ENCODE measurements at places on chromosomes 1 and 21.

GRCh38 chr1:54864460-54865208, 22.4 kb downstream of the DHCR24 start:
- no peak for DNase-seq

- DNase-seq: no peak
These were observed 50.1 kb downstream of the COQ8A start for GRCh38 chr1:226990133-226990716.

GRCh38 chr1:10216090-10216749, 5.8 kb downstream of the KIF1B start:
- DNase-seq: no peak

- no peak for DNase-seq
These were observed 15.5 kb downstream of the CD101 start for GRCh38 chr1:117017062-117017461.

GRCh38 chr1:221631556-221631955, 110.3 kb downstream of the DUSP10 start:
- no peak for DNase-seq

GRCh38 chr1:181506563-181507353, 23.4 kb downstream of the CACNA1E start:
- no peak for DNase-seq

DNA sequence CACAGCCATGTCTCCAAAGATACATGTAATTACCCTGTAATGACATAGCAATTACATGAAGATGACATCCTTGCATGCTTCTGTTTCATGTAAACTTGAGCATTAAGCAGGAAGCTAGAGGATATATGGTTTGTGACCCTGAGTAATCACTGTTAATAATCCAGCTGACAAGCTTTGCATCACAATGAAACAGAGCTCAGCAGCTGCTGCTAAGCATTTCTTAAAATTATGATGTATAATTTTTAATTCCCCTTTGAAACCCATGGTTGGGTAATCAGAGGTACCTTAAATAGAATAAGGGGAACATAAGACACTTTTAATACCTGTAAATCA, 293.5 kb downstream of the NTNG1 start:
- DNase-seq: no peak

DNA sequence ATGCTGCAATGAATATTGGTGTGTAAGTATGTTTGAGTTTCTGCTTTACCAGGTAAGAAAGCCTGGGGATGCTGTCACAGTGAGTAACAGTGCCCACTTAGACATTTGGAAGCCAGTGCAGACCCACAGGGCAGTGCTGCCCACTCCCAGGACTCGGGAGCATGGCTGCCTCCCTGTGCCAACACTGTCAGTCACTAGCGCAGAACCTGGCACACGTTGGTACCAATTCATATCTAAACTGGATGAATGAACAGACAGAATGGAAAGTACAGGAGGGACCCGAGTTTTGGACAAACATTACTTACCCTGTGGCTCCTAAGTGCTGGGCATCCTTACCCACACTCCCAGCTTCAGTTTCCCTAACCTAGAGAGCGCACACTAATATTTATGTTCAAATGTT, 1.6 kb upstream of the EVA1C start:
- DNase-seq: no peak

DNA sequence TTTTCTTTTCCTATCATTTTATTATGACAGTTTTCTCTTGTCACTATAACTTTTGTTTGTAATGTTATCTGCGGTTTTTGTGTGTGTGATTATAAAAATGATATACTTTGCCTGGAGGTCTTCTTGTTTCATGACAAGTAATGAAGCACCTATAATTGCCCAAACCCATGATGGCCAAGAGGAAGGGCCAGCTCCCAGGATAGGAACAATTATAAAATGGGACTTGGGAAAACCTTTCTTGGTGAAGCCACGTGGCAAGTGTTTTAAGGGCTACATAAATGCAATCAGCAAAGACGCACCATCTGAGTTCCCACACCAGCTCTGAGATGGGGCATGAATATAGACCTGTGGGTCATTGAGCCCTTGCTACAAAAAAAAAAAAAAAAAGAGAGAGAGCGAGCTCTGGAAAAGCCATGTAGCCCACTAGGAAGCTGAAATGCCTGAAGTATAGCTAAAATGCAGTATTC, 462.6 kb upstream of the RUNX1 start:
- DNase-seq: peak; percentile 24

DNA sequence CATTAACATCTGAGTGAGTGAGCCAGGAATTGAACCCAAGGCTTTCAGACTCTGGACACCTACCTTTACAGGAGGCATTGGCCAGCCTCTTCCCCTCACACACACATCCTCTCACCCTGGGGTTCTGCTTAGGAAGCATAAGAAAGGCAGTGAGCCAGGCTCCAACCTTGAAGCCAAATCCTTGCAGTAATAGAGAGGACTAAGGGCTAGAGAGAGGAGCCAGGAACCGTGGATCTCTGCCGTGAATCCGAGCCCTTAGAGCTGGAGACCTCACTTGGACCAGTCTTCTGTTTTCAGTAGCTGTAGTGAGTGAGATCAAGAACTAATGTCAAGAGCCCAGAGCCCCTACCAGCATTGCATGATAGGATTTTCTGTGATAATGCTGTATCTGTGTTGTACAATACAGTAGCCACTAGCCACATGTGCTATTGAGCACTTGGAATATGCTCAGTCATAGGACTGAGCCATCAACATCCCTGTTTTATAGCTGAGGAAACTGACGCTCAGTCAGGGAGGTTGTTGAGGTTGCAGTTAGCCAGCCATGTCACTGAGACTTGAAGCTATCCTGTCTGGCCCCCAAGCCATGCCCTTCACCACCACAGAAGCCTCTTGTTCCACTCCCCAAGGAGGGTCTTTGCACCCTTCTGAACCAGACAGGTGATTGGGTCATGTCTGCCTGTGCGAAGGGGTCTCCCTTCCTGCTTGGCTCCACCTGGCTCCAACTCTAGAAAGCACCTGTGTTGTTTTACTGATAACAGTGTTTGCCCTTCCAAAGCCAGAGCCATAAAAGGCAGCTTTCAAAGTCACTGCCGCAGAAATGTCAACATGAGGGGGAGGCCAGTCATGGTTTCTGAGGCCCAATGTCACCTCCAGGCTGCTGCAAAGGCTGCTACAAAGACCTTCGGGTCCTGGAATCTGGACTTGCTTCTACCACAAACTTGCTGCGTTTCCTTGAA, 101.1 kb upstream of the JUN start:
- DNase-seq: no peak

DNA sequence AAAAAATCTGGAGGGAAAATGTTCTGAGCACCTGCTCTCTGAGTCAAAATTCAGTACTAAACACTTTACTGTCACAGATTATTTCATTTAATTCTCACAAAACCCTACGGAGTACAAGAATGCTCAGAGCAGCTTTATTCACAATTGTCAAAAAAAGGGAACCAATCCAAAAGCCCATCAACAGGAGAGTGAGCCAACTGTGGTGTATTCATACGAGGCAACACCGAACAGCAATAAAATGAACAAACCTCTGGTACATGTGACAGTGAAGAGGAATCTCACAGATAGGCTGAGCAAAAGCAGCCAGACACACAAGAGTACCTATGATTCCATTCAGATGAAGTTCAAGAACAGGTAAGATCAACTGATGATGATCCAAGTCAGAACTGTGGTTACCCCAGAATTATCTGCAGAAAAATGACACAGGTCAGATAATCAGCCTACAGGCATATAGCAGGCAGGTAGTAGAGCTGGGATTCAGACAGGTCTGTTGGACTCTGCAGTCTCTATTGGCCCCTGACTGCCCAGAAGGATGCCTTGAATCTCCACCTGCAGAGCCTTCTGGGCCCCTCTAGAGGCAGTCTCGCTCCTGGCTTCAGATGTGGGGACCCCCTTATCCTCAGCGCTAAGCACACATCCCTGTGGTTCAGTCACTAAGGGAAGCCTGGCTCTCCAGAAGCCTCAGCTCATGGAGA, 19.2 kb downstream of the SLC9A1 start:
- DNase-seq: no peak

- DNase-seq: no peak
These were observed 85.5 kb downstream of the DDAH1 start for GRCh38 chr1:85379203-85380136.

GRCh38 chr21:45071874-45072737, 2.3 kb upstream of the ADARB1 start:
- no peak for DNase-seq

- no peak for DNase-seq
These were observed 18.8 kb upstream of the ZNF281 start for GRCh38 chr1:200428482-200429205.

- no peak for DNase-seq
These were observed 55.6 kb upstream of the CASZ1 start for GRCh38 chr1:10852018-10852417.

- DNase-seq: no peak
These were observed 174.5 kb downstream of the PLPPR4 start for GRCh38 chr1:99438656-99439230.

GRCh38 chr1:17011092-17011438, 663 bp downstream of the ATP13A2 start:
- no peak for DNase-seq

DNA sequence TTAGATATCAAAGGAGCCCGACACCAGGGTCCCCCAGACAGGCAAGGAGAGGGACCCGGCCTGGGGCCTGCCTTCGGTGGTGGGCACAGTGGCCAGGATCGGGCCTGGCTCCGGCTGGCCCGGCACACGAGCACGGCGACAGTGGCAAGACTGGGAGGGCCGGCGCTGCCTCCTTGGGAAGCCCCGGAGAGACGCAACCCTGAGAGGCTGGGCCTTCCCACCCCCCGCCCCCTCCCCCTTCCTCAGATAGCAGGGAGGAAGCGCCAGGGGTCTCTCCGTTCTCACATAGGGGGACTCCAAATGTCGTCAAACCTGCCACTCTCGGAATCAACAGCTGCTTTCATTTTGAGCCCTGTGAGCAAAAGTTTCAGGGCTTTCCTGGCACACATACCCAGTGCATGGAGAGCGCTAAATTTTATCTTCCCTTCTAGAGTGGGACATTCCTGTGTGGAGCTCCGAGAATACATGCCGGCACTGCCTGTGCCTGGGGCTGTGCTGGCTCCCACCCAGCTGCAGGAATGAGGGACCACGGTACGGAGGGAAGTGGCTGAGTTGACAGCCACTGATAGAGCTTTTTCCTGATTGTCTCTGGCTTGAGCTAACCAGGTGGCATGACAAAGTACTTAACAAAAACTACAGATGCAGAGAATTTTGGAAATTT, 62.4 kb downstream of the CD247 start:
- DNase-seq: no peak

- DNase-seq: no peak
These were observed 140.1 kb upstream of the DUSP10 start for GRCh38 chr1:221881805-221882581.

GRCh38 chr21:34922479-34922878, 126.6 kb downstream of the RUNX1 start:
- no peak for DNase-seq
